ENCODE measurements at places on chromosomes 2 and 18.

DNA sequence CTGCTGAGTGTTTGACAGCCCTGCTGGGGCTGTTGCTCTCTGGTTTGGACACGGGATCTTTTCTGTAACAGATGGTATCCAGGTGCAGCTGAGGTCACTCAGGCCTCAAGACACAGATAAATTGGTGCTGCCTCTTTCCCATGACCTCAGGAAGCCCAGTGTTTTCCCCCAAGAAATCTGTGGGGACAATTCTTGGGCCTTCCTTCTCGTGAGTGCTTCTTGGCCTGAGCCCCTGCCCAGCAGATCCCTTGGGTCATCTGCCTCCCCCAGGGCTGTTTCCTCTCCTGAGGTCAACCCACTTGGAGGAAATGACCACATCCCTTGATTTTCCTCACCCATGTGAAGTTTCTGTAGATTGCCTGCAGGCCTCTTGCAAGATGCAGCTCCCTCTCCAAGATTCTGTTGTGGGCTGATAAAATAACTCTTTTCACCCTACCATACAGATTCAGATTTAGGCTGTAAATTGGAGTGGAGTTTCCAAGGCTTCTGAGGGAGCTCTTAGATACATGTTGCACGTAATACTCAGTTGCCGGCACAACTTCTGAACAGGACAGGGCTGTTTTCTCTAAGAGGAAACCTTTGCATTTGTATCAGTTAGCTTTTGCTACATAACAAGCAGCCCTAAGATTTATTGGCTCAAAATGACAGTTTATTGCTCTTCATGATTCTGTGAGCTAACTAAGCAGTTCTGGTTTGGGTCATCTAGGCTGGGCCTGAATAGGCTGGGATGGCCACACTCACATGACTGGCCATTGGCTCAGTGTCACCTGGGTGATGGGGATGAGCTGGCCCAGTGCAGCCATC is 13.1 kb downstream of the ZAP70 start:
- DNase-seq: no peak

- DNase-seq: no peak
Measured at GRCh38 chr2:6750411-6751158, 115.1 kb downstream of the CMPK2 start.

- no peak for DNase-seq
Measured at GRCh38 chr18:66621816-66622576, 18.1 kb upstream of the CDH19 start.

GRCh38 chr2:20504174-20504573 is 57.3 kb downstream of the RHOB start:
- no peak for DNase-seq

- DNase-seq: no peak
Measured at GRCh38 chr2:84996909-84997308, 25.9 kb downstream of the KCMF1 start.

GRCh38 chr2:7847321-7847720 is 834.5 kb upstream of the ID2 start:
- no peak for DNase-seq

DNA sequence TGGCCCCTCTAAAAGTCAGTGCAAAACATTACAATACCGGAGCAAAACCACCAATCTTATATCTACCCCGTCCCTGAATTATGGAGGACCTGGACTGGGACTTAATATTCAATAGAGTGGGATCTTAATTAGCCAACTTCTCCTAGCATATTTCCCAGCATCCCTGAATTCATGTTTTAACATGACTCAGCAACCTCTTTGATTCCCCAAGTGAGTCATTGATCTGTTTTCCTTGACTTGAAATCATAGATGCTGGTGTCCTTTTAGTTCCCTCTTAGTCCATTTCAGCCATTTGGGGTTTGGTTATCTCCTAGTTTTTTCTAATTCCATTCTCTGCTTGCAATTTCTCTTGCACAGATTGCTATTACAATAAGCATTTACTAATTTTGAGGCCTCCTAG is 677.7 kb upstream of the CELF4 start:
- no peak for DNase-seq

- DNase-seq: no peak
Measured at GRCh38 chr2:234771980-234772732, 179.7 kb upstream of the SH3BP4 start.

DNA sequence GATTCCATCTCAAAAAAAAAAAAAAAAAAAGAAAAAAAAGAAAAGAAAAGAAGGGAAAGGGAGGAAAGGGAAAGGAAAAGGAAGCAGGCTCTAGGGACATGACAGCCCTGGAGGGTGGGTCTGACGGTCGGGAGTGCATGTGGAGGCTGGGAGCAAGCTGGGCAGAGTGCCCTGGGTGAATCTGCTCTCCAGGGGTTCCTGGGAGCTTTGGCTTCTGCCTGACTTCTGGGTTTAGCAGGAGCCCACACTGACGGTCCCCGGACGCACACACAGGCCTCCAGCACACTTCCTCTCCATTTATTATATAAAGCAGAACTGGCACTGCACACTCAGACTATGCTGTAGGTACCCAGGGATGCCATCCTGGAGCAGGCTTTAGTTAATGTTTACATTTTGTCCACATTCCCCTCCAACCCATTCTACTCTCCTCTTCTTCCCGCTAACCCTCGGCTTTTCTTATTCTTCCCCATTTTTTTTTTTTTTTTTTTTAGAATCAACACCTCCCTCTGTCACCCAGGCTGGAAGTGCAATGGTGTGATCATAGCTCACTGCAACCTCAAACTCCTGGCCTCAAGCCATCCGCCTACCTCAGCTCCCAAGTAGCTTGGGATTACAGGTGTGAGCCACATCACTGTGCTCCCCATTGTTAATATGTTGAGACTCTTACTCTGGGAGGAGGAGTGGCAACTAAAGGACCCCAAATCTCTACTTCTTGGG is 151.1 kb upstream of the SLC1A4 start:
- no peak for DNase-seq

GRCh38 chr2:158006961-158007719 is 94.5 kb upstream of the UPP2 start:
- no peak for DNase-seq

- no peak for DNase-seq
Measured at GRCh38 chr18:12930908-12931307, 16.9 kb upstream of the SEH1L start.

DNA sequence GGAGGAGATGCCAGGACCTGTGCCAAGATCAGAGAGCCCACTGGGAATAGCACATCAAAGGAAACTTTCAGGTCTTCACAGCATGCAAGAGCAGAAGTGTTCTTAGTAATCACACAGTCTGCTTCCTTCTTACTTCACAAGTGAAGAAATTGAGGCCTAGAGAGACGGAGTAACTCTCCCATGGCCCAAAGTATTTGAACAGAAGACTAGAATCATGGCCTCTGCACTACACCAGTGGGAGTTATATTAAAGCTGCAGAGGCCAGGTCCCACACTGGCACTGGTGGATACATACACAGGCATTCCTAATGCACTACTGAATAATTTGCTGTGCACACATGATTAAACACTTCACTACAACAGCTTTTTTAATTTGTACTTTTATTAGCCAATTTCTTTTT is 107.6 kb upstream of the RMP24 start:
- DNase-seq: no peak
